Myocyte (in vitro differentiated cells): ENCODE measurements at places on chromosomes 3 and 15.
A peak's percentile ranks its signal among the peaks of the same experiment; 100 is the strongest.

DNA sequence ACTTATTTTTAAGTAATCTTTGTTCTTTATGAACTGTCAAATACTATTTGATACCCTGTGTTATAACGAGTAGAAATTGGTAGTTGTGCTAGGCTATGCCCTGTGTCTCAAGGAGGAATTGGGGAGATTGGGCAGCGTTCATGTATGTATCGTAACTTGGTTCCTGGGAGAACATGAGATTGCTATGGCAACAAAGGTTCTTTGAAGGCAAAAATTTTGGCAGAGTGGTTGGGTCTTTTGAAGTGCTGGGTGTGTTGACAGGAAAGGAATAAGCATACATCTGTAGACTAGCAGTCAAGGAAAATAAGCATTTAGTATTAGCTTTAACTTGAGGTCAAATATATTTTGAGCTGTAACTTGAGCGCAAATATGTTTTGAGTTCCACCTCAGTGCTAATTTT is 45.3 kb downstream of the TCF12 start:
- DNase-seq: no peak

GRCh38 chr3:71805199-71805598 is 20.3 kb upstream of the PROK2 start:
- DNase-seq: no peak

DNA sequence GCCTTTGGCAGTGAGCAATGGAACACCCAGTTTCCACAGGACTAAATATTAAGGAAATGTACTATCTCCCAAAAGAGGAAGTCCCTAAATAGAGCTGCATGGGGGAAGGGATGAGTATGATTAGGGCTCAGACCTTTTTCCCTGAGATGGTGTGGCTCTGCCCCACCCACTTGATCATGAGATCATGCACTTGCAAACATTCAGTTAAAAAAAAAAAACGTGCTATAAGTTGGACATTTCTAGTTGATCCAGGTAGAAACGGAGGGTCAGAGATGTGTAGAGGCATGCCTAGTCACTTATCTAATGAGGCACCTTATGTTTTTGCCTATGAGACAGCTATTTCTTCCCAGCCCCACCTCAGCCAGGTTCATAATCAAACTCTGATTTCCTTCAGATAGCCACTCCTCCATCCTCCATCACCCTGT is 24.5 kb upstream of the SSR3 start:
- DNase-seq: no peak

DNA sequence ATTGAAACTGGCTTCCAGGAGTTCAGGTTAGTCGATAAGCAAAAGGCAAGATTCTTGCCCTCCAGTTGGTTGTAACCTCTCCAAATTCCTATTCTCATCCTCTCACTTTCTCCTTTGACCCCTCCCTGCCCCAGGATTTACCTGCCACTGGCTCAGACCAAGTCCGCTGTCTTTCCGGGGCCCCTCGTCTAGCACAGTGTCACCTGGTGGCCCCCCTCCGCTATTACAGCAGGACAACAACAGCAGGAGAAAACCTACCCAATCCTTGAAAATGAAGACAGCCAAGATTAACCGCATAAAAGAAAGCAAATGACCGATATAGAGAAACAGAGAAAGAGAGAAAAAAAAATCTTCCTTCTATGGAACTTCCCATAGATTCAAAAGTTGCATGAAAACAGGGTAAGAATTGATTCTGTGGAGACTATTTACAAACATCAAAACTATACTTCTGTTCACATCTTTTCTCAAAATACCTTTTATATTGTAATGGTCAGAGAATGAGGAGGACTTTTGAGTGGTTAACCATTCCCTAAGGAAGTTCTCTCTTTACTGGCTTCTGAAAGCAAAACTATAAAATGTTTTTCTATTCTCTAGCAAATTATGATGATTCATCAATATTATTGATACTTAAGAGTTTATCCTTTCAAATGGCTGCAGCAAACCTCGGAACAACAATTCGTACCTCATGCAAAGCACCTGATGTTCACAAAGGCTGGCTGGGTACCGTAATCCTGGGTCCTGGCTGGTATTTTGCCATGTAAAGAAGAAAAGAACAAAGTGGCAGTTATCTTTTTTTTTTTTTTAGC is 10.0 kb upstream of the ST8SIA2 start:
- DNase-seq: no peak

- peak; percentile 64 for DNase-seq
Observed at GRCh38 chr15:41493205-41493901, at the start of gene ITPKA. TSS of gene ITPKA (plus strand) at chr15:41493874. CDS start at chr15:41493928, 54 bp downstream.

- no peak for DNase-seq
Observed at GRCh38 chr15:66692391-66692790, 9.6 kb upstream of the SMAD6 start.

DNA sequence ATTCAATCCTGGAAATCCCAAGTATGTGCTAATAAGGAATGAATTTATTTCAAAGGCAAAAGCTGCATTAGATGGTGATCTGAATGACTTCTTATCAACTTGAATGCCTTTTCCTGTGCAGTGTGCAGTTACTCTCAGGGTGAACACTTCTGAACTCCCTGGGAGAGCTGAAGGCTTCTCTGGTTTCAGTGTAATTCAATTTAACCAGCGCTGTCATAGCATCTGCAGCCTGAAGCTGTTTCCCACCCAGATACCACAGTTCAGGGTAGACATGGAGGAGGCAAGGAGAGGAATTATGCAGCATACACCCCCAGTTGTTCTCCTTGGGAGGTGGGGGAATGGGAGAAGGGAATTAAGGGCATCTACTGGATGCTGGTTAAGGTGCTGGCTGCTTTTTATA is 49.1 kb upstream of the PRR23C start:
- no peak for DNase-seq

DNA sequence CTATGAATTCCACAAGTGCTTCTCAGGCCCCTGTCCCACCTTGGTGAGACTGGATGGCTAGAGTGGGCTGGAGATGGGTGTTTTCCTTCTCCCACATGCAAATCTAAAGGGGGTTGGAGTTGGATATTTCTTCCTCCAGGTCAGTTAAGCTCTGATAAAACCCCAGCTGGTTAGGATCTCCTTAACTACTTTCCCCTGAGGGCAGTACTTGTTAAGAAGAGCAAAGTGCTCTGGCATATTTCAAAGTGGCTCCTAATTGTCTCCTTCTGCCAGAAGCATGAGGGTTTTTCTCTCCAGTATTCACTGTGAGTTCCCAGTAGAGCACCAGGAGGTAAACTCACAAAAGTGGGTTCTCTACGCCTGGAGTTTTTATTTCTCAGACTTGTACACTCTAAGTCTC is 31.4 kb downstream of the COL6A6 start:
- no peak for DNase-seq

DNA sequence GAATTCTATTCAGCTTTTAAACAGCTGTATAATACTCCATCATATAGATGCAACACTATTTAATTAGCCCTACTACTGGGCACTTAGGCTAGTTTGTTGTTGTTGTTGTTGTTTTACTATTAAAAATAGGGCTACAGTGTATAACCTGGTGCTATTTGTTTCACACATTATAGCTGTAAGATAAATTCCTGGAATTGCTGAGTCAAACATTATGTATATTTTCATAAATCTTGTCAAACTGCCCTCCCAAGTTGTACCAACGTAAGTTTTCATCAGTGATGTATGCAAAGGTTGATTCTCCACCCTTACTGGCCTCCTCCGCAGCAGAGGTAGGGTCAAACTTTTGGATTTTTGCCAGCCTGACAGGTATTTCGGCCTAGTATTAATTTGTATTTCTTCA is 3.8 kb upstream of the CEMIP start:
- no peak for DNase-seq

DNA sequence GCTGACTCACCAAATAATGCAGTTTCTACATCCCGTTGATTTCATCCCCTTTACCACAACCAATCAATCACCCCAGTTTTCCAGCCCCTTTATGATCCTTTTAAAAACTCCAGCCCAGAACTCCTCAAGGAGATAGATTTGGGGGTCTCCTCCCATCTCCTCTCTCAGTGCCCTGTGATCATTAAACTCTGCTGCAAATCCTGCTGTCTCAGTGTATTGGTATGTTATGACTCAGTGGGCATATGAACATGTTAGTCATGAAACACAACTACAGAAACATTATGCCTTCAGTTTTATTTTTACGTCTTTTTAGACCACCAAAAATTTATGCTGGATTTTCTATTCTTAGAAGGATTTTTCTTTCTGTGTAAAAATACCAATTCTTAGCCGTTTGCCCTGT is 213.7 kb downstream of the DIPK2A start:
- DNase-seq: no peak

DNA sequence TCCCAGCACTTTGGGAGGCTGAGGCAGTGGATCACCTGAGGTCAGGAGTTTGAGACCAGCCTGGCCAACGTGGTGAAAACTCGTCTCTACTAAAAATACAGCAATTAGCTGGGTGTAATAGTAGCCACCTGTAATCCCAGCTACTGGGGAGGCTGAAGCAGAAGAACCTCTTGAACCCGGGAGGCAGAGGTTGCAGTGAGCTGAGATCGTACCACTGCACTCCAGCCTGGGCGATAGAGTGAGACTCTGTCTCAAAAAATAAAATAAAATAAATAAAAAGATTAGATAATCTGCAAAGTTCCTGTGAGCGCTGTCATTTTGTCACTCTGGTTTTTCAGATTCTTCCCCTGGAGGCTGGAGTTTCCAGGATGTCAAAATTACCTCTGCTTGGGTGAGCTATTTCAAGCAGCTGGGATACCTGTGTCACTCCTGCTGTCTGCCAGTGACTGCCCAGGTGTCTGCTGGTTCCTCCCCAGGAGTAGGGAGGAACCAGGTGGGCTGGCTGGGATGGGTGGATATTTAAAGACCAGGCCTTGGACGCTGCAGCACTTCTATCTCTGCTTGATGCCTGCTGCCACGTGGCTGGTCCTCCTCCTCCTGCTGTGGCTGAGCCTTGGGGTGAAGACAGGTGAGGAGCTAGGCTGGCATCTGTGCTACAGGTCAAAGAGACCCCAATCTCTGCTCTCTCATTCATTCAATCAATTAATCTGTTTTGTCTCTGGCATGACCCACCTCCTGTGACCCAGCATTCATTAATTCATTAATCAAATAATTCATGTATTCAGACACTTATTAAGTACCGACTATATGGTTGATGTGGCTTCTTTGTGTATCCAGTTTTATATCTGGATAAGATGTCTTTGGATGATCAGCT is 19.5 kb upstream of the MUC20 start:
- no peak for DNase-seq

GRCh38 chr15:63792584-63792983 is 41.2 kb downstream of the HERC1 start:
- DNase-seq: no peak
